ENCODE measurements at places on chromosomes 5 and 9.

DNA sequence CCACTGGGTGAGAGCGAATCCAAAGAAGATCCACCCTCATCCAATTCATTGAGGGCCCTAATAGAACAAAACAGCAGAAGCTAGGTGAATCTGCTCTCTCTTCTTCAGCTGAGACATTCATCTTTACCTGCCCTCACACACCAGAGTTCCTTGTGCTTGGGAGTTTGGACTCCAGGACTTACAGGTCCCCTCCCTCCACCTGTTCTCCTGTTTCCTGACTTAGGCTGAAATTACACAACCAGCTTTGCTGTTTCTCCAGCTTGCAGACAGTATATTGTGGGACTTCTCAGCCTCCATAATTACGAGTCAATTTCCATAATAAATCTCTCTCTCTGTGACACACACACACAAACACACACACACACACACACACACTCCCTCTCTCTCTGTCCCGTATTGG, 19.1 kb downstream of the TMEM171 start:
- no peak for DNase-seq

DNA sequence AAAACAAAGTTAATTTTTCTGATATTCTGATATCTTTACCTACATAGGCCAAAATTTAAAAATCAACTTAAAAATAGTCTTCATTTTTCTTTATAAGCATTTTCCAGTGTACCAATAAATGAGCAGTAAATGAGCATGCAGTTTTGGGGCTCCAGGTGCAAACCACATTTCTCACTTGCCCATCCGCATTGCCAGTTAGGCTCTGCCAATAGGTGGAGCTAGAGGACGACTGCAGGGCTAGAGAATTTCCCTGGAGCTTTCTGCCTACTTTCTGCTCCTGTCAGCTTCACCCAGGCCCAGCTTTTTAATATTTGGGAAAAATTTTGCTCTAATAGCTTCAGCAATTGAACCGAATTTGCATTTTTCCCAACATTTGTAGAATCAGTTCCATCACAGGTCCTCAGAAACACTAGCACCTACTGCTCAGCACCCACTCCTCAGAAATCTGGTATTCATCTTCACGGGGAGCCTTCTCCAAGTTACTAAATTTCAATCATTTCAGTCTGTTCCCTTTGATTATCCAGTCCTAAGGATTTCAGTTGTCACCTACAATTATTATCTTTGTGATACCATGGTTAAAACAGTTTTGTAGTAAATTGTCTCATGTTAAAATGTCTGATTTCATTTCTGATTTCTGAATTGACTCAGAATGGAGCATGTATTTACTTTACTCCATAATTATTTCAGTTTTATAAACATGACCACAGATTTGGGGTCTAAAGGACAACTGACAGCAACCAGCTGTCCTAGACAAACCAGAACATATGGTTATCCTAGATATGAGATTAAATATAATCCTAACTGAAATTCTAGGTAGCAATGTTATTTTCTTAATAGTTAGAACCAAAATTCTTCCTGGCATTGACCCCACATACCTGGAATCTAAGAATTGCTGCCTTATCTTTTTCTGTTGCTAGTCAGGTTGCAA, 104.6 kb upstream of the FAM174A start:
- DNase-seq, result no peak

- DNase-seq, result no peak
These were observed 18.9 kb downstream of the GOLPH3 start for GRCh38 chr5:32155211-32155610.

- DNase-seq, result no peak
These were observed 5.1 kb upstream of the NDST1 start for GRCh38 chr5:150502847-150503246.

GRCh38 chr5:125891061-125891725, 532.0 kb upstream of the GRAMD2B start:
- no peak for DNase-seq

- no peak for DNase-seq
These were observed 4.1 kb downstream of the RPL7A start for GRCh38 chr9:133351908-133352634.

DNA sequence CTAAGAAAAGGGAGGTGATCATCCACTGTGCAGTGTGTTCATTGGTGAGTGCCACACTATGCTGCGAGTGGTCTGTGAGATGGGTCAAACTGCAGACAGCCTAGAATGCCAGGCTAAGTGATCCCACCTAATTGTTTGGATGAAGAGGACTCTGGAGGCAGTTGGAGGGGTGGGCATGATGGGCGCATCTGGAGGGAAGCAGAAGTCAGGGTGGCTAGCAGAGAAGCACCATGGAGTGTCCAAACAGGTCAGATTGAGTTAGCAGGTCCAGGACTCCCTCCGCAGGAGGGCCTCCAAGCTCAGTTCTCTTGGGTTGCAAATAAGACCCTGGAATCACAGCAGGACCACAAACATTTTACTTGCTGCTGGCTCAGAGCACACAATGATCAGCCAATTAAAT, 19.9 kb upstream of the ANGPTL2 start:
- no peak for DNase-seq

DNA sequence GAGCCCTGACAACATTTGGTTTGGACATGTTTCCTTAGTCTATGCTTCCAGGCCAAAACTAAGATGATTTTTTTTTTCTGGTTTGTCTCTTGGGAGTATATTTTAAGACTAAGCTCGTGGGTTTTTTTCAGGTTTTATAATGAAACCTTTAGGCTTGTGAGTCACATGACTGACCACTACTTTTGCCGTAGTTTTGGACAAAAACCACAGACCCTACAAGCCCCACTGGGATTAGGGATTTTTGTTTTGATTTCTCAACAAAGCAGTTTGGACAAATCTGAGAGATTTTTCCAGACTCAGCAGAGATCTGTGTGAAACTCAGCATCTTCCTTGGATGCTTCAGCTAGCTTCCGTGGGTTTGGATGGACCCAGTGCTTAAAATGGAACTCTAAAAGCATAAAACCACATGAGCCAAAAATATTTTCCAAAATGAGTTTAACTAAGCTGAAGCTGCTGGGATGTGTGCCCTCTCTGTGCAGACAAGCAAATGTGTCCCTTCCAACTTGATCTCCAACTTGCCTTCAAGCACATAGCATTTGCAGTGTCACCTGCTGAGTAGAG, 70.3 kb upstream of the SMIM15 start:
- no peak for DNase-seq

DNA sequence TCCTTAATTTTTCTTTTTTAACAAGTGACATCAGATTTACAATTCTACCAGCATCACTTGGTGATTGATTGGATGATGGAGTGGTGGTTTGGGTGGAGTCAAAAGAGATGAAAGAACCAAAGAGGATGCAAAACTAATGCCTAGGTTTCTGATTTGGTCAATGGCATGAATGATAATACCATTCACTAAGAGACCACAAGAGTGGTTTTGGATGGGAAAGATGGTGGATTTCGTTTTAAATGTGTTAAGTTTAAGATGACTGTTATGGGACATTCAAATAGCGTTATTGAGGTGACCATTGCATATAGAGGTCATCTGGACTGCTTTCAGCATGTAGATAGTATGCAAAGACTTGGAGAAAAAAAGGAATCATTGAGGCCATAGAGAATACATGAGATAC, 3.6 kb downstream of the SMC5 start:
- no peak for DNase-seq

- no peak for DNase-seq
These were observed 158.9 kb downstream of the APBA1 start for GRCh38 chr9:69513141-69513820.

GRCh38 chr5:141484641-141485311, at the start of gene PCDHGC4:
Gene PCDHGC4 (plus strand): TSS chr5:141485030. CDS start chr5:141485174, 144 bp downstream.
- DNase-seq, result no peak

GRCh38 chr5:117463881-117464570, 889.4 kb upstream of the SEMA6A start:
- DNase-seq, result no peak

DNA sequence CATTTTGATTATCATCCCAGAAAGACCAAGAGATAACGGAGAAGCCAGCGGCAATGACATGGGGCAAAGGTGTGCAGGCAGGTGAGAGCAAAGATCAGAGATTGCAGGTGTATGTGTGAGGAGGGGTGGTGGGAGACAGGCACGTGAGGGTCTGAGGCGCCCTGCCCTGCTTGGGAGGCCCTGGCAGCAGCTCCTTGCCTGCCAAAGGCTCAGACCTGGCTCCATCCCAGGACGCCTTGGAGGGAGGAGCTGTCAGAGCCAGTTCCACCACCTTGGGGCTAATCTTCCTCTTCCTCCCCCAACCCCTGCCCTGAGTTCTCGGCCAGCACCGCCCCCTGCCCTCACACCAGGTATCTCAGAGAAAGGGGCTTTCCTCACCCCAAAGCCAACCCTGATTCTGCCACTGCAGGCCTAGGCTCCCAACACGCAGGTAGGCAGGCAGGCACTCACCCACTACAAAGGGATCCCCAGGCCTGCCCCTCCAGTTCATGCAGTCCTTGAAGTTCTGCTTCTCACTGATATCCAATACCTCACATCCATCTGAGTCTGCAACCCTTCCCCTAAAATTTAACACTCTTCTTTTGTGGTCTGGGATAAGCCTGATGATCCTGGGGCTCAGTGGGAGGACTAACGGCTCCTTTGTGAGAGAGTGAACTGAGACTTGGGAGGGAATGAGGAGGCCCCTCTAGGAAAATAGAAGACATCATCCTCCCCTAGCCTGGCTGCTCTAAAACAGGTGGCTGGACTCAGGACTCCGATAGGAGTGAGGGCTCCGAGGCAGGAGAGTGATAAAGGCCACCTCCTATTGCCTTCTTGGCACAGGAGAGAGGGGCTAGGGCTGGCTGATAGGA, 1.8 kb downstream of the AQP3 start:
- no peak for DNase-seq

GRCh38 chr5:137233726-137234125, 265.4 kb downstream of the SPOCK1 start:
- DNase-seq, result no peak

DNA sequence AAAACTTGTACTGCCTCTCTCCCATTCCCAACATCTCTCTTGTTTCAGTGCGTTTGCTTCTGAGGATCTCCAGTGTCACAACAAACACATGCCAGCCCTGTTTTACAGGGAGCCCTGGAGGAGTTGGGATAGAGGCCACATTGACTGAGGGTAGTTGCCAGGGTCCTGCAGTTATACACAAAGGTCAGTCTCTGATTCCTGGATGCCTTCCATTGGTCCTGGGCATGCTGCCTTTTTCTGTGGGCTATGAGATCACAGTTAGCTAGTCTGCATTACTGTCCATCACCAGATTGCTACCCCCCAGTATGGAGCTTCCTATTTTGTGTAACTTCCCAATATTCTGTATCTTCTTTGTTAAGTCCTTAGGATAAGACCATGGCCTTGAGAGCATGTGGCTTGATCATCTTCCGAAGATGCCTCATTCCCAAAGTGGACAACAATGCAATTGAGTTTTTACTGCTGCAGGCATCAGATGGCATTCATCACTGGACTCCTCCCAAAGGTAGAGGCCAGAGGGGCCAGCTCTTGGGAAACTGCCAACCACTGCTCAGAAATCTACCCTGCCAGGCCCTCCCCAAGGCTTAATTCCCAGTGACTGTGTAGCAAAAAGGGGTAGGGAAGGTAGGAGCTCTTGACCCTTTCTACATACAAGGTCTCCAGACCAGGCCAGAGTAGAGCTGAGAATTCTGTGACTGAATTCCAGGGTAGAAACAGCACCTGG, 9.5 kb downstream of the NUDT2 start:
- DNase-seq, result no peak

- no peak for DNase-seq
These were observed at the start of gene MINAR2 for GRCh38 chr5:129747572-129748407. Gene MINAR2 (plus strand): TSS chr5:129748094. CDS start chr5:129748191, 97 bp downstream.

GRCh38 chr5:80967500-80968181, 7.5 kb downstream of the RASGRF2 start:
- no peak for DNase-seq

GRCh38 chr5:132760601-132761317, 13.5 kb downstream of the CCNI2 start:
- no peak for DNase-seq

DNA sequence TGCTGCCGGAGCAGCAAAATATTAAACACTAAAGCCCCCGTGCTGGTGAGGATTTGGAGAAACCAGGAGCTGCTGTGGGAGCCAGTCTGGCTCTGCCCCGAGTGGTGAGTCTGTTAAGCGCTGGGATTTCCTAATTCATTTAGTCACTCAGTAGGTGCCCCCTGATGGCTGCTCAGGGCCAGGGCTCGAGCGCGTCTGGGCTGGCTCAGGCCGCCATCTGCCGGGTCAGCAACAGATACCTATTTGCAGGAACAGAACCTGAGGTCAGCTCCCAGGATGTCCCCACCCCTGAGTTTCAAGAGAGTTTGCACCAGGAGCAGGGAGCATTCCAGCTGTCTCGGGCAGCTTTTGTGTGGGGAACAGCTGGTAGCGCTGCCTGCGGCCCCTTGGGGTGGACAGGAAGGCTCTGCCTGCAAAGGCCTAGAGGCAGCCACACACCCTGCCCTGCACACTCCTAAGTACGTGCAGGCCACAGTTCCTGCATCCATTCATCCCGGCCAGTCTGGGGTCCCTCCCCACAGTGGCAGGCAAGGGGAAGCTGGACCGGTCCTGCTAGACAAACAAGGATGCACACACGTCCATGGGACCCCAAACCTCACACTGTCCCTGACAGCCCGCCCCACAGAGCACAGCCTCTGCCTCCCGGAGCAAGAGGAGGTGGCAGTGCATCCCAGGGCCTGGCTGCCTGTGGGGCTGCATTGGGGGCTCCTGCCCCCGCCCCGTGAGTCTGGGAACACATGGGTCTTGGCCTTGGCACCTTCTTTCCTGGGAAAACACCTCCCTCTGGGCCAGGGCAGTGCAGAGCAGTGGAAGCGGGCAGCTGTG, 83.7 kb downstream of the ADAMTS2 start:
- DNase-seq, result no peak

DNA sequence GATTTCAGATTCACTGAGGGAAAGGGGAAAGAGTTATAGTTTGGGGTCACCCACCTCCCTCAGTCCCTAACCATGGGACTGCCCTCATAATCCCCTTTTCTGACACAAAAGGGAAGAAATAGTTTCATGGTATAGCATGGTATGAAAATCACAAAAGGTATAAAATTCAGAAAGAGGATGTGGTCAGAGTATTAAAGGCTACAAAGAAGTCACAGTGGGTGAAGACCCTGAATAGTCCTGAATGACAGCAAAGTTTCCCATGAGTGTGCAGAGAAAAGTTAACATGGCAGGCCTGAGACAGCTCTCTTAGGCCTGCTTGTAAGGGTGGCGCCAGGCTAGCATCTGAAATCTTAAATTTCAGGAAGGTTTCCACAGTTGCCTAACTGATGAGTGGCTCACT, 290.6 kb upstream of the ZNF608 start:
- no peak for DNase-seq

DNA sequence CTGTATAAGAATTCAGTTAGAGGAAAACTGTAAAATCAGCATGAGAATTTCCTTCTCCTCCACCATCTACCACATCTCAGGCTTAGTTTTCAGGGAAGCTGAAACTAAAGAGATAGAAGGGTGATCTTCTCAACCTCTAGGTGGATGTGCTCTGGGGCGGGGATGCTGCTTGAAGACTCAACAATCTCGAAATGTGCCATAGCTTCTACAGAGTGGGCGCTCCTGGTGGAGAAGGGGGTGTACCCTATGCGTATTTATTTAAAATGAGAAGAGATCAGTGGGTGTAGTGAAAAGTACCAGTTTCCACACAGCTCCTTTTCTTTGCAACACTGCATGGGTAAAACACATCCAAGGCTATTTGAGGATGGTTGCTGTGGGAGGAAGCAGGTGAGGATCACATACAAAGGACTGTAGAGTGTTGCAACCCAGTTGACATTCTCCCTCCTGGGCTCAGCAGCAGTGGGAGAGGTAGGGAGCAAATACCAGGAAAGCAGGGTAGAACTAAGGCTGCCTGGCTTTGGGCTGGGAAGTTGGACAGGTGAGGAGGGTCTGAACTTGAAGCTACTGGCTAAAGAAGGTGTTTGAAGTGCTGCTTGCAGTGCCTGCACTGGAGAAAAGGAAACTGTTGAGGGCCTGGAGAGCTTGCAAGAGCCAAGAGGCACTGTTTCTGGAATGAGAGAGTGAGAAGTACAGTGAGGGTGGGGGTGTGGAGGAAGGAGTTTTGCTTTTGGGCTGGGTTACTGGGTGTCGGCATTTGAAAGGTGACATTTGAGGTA, 73.1 kb downstream of the MAST4 start:
- DNase-seq, result no peak
